Muscle of leg (tissue), 16 donors: ENCODE measurements at places on chromosomes 1 and 21. TPM values are rescaled to one million over a fixed set of nuclear protein-coding genes. Genes with fewer than 3 reads are reported as not detected.

DNA sequence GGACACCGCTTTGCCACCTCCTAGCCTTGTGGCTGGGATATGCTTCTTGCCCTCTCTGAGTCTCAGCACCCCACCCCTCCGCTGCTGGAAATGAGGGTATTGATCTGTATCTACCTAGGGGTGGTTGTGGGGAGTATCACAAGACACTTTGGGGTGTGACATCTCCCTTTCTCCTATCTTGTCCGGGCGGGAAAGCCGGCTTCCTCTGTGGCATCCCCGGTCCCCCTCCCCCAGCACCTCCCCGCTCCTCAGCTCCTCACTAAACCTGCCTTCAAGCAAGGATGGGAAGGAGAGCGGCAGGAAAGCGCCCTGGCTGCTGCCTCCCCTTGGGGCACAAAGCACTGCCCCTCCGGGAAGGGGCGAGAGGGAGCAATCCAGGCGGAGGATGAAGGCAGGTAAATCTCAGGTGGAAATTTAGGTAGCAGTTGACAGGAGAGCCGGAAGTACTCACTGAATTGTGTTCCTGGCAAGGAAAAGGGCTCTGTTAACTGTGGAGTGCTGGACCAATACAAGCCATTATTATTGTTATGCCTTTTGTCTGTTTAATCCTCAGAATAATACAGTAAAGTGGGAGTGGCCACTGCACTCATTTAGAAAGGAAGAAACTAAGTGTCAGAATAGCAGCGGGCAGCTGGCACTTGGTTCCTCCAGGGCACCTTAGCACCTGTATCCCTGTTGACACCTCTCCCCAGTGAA is 49.0 kb upstream of the LRP8 start:
- no peaks in the 10 kb centered on the region for H3K27me3 ChIP-seq
- no peaks in the 10 kb centered on the region for H3K36me3 ChIP-seq
- H3K27ac ChIP-seq: no peak overlapping the region
- no peak overlapping the region for H3K4me3 ChIP-seq
- DNase-seq: no peak

DNA sequence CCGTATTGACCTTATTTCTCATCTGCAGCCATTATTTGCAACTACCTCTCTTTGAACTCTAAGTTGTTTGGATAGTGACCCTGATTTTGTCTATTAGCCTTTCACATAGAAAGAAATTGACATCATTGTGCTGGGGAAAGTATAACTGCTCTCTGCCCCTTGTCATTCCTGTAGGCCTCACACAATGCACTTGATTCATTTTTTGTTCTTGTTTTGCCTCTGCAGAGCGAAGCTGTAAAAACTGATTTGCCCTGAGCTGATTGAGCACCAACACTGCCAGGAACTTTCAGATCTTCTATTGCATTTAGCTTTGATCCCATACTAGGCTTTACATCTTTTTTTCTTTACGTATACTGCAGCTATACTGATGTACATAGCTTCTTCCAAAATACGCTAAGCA is 167.2 kb upstream of the PTBP2 start:
- H3K4me3 ChIP-seq: no peak overlapping the region
- no peaks in the 10 kb centered on the region for H3K4me1 ChIP-seq
- no peaks in the 10 kb centered on the region for H3K36me3 ChIP-seq
- DNase-seq: no peak
- H3K27ac ChIP-seq: no peak overlapping the region

DNA sequence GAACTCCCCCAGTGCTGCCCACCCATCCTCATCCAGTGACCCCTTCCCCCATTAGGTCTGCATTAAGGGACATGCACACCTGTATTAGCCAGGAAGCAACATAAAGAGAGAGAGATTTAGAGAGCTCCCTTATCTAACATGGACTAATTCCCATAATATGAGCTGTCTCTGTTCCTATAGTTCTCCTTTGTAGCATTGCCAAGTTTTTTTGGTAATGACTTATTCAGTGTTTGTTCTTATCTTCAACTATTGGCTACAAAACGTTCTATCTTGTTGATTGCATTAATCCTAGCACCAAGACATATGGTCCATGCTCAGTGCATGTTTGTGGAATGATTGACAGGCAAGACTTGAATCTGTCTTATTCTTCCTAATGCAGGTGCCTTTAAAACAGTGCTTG is 264.0 kb downstream of the ADGRL2 start:
- no peaks in the 10 kb centered on the region for H3K4me1 ChIP-seq
- no peaks in the 10 kb centered on the region for H3K36me3 ChIP-seq
- DNase-seq: no peak

DNA sequence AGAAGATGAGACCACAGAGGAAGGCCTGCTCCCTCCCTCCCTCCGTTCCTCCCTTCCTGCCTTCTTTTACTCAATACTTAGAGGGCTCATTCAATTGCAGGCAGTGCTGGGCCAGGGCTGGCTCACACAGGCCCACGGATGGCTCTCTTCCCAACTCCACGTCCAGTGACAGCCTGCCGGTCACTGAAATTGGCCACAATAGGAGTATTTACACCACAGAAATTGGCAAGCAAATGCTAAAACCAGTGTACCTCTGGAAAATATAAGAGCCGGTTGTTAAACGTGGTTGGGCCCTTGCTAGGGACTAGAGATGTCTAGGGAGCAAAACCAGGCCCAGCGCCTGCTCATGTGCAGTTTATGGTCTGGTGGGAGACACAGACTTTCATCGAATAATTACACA is 72.4 kb upstream of the TMEM51 start:
- H3K4me3 ChIP-seq: no peak overlapping the region
- H3K4me1 ChIP-seq: peaks cover 15% of the 10 kb centered on the region
- peak overlapping the region; percentile 53 for H3K27ac ChIP-seq
- H3K36me3 ChIP-seq: no peaks in the 10 kb centered on the region

DNA sequence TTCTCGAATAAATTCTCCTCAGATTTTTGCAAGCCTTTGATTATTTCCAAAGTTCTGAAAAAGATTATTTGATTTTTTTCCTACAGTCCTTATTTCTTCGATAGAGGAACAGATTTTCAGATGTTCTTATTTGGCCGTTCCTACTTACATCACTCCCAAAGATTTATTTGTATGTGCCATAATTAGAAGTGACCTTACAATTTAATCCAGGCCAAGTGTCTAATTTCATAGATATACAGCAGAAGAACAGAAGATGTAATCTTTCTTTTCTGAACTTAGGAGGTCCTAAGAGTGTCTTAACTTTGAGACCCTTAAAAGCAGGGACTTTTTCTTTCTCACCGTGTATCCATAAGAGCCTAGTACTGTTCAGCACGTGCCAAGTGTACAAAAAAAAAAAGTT is 46.3 kb downstream of the MAP10 start:
- no peak overlapping the region for H3K27ac ChIP-seq
- H3K4me1 ChIP-seq: no peaks in the 10 kb centered on the region
- no peak for DNase-seq
- H3K27me3 ChIP-seq: no peaks in the 10 kb centered on the region
- H3K4me3 ChIP-seq: no peak overlapping the region

DNA sequence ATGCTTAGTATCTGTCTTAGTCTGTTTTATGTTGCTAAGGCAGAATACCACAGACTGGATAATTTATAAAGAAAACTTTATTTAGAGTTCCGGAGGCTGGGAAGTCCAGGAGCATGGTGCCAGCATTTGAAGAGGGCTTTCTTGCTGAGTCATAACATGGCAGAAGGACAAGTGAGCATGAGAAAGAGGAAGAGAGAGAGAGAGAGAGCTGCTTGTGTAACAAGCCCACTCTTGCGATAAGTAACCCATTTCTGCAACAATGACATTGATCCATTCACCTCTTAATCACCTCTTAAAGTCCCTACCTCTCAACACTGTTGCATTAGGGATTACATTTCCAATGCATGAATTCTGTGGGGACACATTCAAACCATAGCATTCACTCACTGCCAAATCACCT is 11.7 kb upstream of the MYOCOS start:
- no peak overlapping the region for H3K4me3 ChIP-seq
- no peaks in the 10 kb centered on the region for H3K36me3 ChIP-seq
- H3K27ac ChIP-seq: no peak overlapping the region
- no peaks in the 10 kb centered on the region for H3K4me1 ChIP-seq

GRCh38 chr1:205012391-205013140 is 30.4 kb upstream of the CNTN2 start:
- no peak overlapping the region for H3K27ac ChIP-seq
- H3K27me3 ChIP-seq: no peaks in the 10 kb centered on the region
- no peaks in the 10 kb centered on the region for H3K36me3 ChIP-seq

DNA sequence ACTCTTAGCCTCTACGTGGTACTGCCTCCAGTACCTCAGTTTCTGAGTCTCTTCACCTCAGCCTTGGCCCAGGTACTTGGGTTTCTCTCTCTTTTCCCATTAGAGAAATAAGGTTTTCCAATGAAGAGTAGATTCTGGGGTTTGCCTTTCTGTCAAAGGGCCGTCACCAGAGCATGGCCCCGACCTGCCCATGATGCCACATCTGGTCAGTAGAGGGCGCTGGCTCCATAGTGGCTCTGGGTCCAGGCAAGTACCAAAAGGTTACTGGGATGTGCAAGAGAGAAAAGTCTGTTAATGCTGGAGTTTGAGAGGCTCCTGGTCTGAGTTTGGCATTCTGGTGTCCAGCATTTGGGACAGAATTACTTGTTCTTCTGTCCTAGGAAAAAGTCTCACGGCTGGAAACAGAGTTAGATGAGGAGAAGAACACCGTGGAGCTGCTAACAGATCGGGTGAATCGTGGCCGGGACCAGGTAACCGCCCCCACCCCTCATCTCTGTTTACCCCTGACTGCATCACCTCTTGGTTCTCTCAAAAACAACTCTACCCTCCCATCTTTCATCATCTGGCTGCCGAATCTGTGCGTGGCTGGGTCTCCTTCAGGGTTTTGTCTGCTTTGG is 5.3 kb upstream of the TUFT1 start:
- no peak overlapping the region for H3K27ac ChIP-seq
- no peaks in the 10 kb centered on the region for H3K36me3 ChIP-seq
- DNase-seq: peak; percentile 71
- no peak overlapping the region for H3K4me3 ChIP-seq
- H3K27me3 ChIP-seq: no peaks in the 10 kb centered on the region

- H3K27me3 ChIP-seq: peaks cover 30% of the 10 kb centered on the region
- no peak overlapping the region for H3K4me3 ChIP-seq
- no peak overlapping the region for H3K27ac ChIP-seq
- peaks cover 23% of the 10 kb centered on the region for H3K4me1 ChIP-seq
- DNase-seq: no peak
Observed at GRCh38 chr1:42960122-42960390, 1.4 kb upstream of the SLC2A1 start.

- H3K27ac ChIP-seq: no peak overlapping the region
- no peak for DNase-seq
- peaks cover 13% of the 10 kb centered on the region for H3K27me3 ChIP-seq
- no peak overlapping the region for H3K4me3 ChIP-seq
Observed at GRCh38 chr1:111512132-111512889, 8.9 kb upstream of the ADORA3 start.

DNA sequence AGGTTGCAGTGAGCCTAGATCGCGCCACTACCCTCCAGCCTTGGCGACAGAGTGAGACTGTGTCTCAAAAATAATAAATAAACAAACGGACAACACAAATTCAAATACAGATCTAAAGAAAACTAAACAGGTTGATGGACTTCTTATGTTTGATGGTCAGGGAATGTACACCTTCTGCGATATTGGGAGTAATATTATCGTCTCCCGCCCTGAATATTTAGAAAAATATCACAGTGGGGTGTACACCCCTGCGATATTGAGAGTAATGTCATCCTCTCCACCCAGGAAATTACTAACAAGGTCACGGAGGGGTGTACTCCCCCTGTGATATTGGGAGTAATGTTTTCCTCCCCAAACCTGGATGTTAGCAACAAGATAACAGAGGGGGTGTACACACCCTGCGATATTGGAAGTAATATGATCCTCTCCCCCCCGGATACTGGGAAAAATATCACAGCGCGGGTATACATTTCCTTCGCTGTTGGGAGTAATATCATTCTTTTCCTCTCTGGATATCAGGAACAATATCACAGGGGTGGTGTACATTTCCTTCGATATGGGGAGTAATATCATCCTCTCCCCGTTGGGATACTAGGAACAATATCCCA is 1.4 kb upstream of the CFAP298 start:
- H3K4me1 ChIP-seq: peaks cover 11% of the 10 kb centered on the region
- H3K27ac ChIP-seq: peak overlapping the region; percentile 98
- peak overlapping the region; percentile 80 for H3K4me3 ChIP-seq
- H3K36me3 ChIP-seq: peaks cover 7% of the 10 kb centered on the region

- H3K4me1 ChIP-seq: peaks cover 47% of the 10 kb centered on the region
- DNase-seq: no peak
- no peak overlapping the region for H3K4me3 ChIP-seq
- H3K27me3 ChIP-seq: no peaks in the 10 kb centered on the region
- H3K36me3 ChIP-seq: peaks cover 6% of the 10 kb centered on the region
- no peak overlapping the region for H3K27ac ChIP-seq
Observed at GRCh38 chr21:45069085-45069484, 5.3 kb upstream of the ADARB1 start.

DNA sequence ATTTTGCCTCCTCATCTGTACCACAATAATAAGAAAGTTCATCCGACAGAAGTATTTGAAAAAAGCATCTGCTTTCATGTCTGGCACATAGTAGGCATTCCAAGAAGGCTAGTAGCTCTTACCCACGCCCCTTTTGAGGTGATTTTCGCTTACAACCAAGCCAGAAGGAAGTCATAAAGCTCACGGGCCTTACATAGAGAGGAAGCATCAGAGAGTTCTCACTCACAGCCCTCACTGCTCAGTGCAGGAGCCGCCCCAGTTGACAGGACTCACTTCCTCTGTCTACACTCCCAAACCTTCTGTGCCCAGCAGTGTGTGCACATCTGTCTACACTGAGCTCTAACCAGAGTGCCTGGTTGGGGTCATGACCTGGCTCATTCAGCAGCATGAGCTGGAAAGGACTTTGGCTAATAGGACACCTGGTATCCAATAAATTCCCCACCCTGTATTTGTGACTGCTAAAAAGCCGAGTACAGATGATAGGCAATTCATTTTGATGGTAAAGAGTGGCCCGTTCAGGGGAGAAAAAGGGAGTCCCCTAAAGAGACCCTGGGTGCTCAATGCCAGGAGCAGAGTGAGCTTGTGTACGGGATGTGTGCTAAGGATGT is 36.8 kb upstream of the DUSP10 start:
- no peak overlapping the region for H3K4me3 ChIP-seq
- no peak for DNase-seq
- H3K27ac ChIP-seq: no peak overlapping the region

DNA sequence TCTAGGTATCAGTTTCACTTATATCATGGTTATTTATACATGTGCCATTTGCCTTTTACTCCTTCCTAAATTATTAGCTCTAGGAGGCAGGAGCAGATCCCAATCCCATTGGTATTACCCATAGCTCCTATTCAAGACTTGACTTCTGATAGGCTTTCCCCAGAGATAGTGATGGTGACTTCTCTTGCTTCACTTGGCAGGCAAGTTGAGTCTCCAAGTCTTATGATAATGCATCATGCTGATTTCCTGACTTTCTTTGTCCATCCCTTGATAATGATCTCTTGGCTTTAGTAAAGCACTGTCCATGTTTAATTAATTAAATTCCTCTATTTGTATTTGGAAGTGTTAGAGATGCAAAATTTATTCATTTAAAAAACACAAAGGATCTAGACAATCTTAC is 253.5 kb upstream of the ADAMTS5 start:
- H3K27ac ChIP-seq: no peak overlapping the region
- H3K4me3 ChIP-seq: no peak overlapping the region
- H3K36me3 ChIP-seq: no peaks in the 10 kb centered on the region
- H3K4me1 ChIP-seq: no peaks in the 10 kb centered on the region
- no peaks in the 10 kb centered on the region for H3K27me3 ChIP-seq

GRCh38 chr1:36693161-36693525 is 210.4 kb upstream of the CSF3R start:
- H3K27me3 ChIP-seq: peaks cover 2% of the 10 kb centered on the region
- no peak for DNase-seq
- H3K4me3 ChIP-seq: no peak overlapping the region
- H3K4me1 ChIP-seq: no peaks in the 10 kb centered on the region

The NGF gene
- polyA plus RNA-seq: 2.4 TPM

The OVAAL gene
- polyA plus RNA-seq: not detected

The C1orf141 gene
- polyA plus RNA-seq: not detected

The PRDM16 gene
- 0.95 TPM for polyA plus RNA-seq

The GREM2 gene
- 3.0 TPM for polyA plus RNA-seq

The DEPDC1 gene
- polyA plus RNA-seq: 8.7 TPM
